Uterine smooth muscle cell (primary cell): ENCODE measurements at places on chromosomes 11 and 22. TPM values are rescaled to one million over a fixed set of nuclear protein-coding genes. Genes with fewer than 3 reads are reported as not detected.

Gene TMEM132A
- total RNA-seq: 33.4 and 48.5 TPM in 2 replicates

Gene ZNF215
- total RNA-seq: 10.4 and 10.6 TPM in 2 replicates

Gene OR2AT4
- total RNA-seq: not detected in 2 replicates

Gene AP1B1
- 59.5 and 69.8 TPM in 2 replicates for total RNA-seq

Gene OR51V1
- total RNA-seq: not detected in 2 replicates

Gene APOBEC3A
- total RNA-seq: not detected in 2 replicates

Gene OR52I1
- not detected in 2 replicates for total RNA-seq
